ENCODE measurements at places on chromosomes 2 and 18.

- no peak for DNase-seq
Measured at GRCh38 chr2:323035-323434, 35.1 kb upstream of the ALKAL2 start.

DNA sequence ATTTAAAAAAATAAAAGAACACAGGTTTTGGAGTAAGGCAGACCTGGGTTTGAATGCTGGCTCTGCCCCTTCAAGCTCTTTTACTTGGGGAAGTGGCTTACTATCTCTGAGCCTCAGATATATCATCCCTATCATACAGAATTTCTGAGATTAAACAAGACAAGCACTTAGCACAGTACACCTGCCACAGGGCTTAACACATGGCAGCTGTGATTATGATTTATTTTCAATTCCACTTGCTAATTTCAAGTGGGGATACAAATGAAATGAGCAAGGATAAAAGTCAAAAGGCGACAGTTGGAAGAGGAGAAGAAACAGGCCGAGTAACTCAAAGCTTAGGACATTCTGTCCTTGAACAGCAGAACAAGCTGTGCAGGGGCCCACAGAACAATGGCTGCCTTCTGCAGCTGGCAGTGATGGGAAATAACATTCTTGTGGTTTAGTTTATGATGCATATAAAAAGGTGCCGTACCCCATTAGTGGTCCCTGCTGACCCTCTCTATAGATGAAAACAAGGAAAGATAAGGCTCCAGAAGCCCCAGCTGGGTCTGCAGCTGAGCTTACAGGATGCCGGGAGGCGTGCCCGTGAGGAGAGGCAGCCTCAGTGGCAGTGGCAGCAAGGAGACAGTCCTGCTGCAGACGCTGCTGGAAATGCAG lies 45.3 kb downstream of the KIF3C start:
- DNase-seq: no peak

- no peak for DNase-seq
Measured at GRCh38 chr2:133138693-133139092, 429.6 kb downstream of the NCKAP5 start.

GRCh38 chr2:128791985-128792320 lies 473.3 kb upstream of the HS6ST1 start:
- no peak for DNase-seq

- DNase-seq: no peak
Measured at GRCh38 chr2:176753752-176754474, 458.7 kb upstream of the HNRNPA3 start.

DNA sequence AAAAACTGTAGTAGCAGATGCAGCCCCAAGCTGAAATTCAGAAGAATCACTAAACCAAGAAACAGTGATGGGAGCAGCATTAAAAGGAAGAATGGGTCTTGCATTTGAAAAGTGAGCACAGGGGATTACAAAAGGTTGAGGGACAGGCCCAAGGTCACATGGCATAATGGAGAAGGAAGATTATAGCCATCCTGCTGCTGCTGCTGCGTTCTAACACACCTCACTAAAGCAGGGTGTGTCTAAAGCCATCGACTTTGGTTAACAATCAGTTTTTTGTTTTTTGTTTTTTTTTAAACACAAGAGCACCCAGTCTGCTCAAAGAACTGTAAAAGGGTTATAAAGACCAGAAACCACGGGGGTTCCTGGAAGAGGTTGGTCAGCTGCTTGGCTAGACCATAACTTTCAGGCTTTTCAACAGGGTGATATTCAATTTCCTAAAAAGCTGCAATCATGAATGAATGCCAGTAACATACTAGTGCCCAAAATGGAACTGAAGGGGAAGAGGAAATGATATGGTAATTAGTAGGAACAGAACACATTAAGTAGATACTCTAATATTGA lies 102.6 kb downstream of the MYO5B start:
- no peak for DNase-seq

GRCh38 chr2:28048341-28048740 lies 157.8 kb downstream of the BABAM2 start:
- DNase-seq: no peak

GRCh38 chr2:65647249-65647842 lies 214.9 kb upstream of the SPRED2 start:
- no peak for DNase-seq

- no peak for DNase-seq
Measured at GRCh38 chr2:164734196-164734595, 107.4 kb downstream of the COBLL1 start.

GRCh38 chr2:105849431-105850179 lies 104.9 kb downstream of the NCK2 start:
- no peak for DNase-seq
